ENCODE measurements at places on chromosomes 6 and 20.

GRCh38 chr20:1880529-1881239, 14.5 kb upstream of the SIRPA start:
- DNase-seq, result no peak

DNA sequence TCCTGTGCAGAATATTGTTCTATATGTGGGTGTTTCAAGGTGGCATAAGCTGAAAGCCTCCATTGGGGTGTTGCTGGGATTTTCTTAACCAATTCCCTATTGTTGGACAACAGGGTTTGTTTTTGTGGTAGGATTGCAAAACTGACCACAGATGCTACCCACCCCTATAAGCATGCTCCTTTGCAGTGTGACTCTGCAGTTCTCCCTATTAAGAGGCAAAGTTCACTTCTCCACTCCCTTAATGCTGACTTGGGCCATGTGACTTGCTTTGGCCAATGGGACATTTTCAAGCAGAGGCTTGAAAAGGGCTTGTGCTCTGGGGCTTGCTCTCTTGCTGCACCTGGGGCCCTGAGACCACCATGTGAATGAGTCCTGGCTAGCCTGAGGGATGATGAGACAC, 8.5 kb upstream of the ANGPT4 start:
- no peak for DNase-seq

GRCh38 chr6:33132081-33132524, 56.3 kb downstream of the HLA-DPB1 start:
- DNase-seq, result no peak

- DNase-seq, result no peak
These were observed 704.1 kb downstream of the PTPRT start for GRCh38 chr20:42485556-42485955.

DNA sequence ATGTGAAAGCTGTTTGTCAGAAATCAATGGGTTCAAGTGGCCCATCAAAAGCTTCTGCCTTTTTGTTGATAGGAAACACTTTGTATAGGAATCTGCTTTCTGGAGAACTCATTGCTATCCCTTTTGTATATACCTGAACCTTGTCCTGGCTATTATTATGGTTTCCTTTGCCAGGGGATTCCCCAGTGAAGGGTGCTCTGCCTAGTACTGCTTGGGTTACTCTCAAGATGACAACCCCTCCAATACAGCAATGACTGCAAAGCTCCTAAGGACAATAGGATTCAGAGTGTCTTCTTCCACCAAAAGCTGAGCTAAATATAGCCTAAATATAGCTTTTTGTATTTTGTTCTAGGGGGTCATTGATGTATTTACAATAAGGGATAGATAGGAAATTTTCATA, 54.0 kb upstream of the PTPRK start:
- DNase-seq, result no peak

- DNase-seq, result no peak
These were observed 21.1 kb downstream of the BMP6 start for GRCh38 chr6:7747016-7747415.
